Fibroblast of pulmonary artery (primary cell): ENCODE measurements at places on chromosomes 1 and 21.

GRCh38 chr1:172882791-172883386 is 167.9 kb downstream of the TNFSF18 start:
- no peak for DNase-seq

GRCh38 chr21:27036736-27037301 is 69.9 kb upstream of the ADAMTS5 start:
- no peak for DNase-seq

DNA sequence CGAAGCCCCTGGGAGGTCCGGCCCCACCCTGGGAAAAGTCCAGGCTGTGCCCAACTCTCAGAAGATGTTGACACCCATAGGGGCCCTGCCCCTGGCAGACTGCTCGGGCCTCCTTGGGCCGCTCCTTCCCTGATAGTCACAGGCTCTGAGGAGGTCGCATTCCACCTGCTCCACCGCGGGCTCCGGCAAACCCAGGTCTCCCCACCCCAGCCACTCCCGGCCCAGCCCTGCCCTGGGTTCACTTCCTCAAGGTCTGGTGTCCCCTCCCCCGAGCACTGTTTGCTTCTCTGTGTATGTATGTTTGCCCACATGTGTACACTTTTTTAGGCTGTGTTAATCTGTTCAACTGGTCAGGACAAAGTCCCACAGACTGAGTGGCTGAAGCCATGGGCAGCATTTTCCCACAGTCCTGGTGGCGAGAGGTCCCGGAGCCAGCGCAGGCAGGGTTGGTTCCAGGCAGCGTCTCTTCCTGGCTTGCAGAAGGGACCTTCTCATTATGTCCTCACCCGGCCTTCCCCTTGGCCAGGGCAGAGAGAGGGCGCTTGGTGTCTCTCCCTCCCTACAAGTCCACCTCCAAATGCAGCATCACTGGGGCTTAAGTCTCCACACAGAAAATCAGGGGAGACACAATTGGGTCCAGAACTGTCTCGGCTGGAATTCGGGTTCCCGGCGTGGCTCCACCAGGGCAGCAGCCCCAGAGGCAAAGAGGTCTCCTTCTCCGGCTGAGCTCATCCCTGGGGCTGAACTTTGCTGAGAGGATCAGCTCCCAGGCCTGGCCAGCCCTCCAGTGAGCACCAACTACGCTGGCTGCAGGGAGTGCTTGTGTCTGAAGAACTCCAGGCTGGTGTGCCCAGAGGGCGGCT is 10.5 kb upstream of the PRXL2B start:
- no peak for DNase-seq

DNA sequence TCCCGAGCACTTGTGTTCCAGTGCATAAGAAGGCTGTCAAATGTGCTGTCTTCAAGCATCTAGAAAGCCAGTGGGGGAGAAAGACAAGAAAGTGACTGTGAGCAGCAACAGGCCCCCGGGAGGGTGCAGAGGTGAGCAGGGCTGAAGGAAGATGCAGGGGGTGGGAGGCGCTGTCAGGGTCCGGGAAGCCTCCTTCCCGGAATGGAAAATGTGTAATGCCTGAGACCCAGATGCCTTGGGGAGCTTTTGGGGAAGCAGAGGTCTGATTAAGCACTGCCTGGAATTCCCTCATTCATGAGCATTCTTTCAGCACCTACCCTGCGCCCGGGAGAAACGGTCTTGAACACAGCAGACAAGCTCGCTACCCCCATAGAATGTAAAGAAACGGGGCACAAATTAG is 1.3 kb downstream of the NPHP4 start:
- DNase-seq, result no peak

DNA sequence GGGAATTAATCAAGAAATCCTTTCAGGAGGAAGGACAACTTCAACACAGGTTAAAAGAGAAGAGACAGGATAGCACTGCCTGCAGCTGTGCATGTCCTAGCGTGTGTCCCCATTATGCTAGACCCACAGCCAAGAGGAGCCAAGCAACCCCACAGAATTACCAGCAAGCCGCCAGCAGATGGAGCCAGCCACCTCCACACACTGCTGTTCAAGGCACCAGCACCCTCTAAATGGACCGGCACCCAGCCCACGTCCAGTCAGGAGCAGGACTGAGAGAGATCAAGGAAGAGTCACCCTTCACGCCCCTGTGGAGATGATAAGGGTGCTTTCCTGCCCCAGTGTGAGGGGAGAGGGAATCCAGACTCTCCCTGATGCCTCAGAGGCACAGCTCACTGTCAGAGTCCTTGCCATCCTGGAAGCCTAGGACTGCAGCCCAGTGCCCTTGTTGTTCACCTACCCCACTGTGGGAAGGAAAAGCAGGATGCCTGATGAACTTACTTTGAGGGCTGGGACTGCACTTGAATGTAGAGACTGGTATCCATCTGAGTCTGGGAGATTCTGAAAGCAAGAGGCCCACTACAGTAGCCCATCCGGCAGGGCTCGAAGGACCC is 37.1 kb upstream of the CTTNBP2NL start:
- peak; percentile 76 for DNase-seq

DNA sequence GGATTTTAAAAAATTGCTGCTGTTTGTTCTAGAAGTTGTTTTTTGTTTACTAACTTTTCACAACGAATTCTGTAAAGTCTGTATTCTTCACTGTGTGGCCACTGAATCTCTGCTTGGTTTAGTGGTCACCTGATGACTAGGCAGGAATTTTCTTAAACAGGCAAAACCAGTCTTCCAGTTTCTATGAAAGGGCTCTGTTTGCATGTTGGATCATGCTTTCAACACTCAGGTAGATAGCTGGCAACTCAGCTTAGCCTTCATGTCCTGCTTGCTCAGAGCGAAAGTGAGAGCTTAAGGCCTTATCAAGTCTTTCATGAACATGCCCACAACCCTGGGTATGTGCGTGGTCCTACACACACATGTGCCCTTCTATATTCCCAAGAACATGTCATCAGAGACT is 52.4 kb upstream of the CCDC190 start:
- no peak for DNase-seq

- DNase-seq, result no peak
These were observed 781 bp upstream of the METTL13 start for GRCh38 chr1:171780583-171781175.

GRCh38 chr1:212630158-212630900 is 21.8 kb downstream of the ATF3 start:
- peak; percentile 53 for DNase-seq

GRCh38 chr1:116777831-116778830 is 23.9 kb downstream of the CD2 start:
- DNase-seq, result peak; percentile 67

DNA sequence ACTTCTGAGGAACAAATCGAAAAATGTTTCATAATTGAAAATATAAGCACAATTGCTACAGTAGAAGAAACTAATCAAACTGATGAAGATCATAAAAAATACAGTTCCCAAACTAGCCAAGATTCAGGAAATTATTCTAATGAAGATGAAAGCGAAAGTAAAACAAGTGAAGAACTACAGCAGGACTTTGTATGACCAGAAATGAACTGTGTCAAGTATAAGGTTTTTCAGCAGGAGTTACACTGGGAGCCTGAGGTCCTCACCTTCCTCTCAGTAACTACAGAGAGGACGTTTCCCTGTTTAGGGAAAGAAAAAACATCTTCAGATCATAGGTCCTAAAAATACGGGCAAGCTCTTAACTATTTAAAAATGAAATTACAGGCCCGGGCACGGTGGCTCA is 30.6 kb downstream of the IFNAR1 start:
- no peak for DNase-seq

- peak; percentile 96 for DNase-seq
These were observed 26.5 kb upstream of the ITLN1 start for GRCh38 chr1:160911441-160911840.

GRCh38 chr1:15027515-15027986 is 126.0 kb upstream of the TMEM51 start:
- DNase-seq, result peak; percentile 53

DNA sequence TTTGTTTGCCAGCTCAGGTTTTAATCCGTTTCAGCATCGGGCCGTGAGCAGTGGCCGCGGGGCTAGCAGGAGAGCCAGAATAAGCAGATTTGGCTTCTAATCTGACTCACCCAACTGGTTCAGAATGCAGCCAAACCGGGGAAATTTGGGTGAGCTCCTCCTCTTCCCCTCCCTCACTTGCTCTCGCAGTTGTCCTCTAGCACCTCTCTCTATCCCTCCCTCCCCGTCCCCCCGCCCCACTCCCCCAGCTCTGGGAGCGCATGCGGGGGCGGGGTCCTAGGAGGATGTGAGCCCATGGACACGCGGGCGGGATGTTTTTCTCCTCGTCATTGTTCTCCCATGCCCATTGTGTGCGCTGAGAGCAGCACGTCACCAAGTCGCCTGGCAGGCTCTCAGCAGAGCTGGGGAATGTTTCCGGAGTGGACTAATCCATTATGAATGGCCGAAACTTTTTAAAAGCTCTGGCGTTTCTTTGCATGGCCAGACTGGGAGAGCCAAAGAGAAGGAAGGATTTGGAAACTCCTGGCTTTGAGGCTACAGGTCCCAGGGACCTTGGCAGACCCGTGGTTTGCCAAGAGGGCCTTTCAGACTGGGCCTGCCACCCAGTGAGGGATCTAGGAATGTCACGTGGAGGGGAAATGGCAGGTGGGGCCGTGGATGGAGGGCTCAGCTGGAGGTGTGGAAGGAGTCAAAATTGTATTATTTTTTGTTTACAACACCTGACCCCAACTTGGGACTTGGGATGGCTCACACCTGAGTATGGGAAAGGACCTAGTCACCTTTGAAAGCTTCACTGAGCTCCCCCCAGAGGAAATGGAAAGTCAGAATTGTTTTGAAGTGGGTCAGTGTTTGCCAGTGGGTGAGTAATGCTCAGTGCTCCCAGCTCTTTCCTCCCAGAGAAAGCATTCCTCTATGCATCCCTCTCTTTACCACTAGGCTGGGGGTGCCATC is 39.2 kb downstream of the CDK18 start:
- peak; percentile 98 for DNase-seq

DNA sequence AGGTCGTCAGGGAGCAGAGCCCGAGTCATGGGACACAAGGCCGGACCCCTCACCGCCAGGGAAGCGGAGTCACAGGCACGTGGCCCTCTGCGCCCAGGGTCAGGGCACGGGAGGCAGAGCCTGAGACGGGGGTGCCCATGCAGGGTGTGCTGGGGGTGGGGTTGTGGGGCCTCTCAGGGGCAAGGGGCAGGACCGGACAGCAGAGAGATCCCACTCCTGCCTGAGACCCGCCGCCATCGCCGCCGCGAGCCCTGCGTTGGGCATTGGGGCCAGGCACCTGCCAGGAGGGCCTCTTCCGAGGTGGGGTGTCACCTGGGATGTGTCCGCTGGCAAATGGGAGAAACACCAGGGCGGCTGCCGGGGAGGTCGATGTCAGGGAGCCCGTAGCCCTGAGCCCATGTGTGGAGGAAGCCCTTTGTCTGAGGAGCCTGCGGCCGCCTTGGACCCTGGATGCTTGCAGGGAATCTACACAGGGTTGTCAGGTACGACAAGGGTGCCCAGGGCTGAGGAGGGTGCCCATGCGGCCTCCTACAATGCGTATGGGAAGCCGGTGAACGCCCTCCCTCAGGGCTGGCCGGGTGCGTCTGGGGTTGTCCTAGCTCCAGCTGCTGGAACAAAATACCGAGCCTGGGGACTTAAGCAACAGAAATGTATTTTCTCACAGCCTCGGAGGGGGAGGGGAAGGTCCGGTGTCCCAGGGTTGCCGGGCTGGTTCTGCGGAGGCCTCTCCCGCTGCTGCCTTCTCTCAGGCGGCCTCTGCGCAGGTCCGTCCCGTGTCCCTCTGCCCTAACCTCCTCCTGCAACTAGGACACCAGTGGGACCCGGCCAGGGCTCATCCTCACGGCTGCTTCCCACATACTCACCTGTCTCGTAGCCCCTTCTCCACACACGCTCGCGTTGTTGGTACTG is 16.4 kb upstream of the C1orf159 start:
- no peak for DNase-seq

DNA sequence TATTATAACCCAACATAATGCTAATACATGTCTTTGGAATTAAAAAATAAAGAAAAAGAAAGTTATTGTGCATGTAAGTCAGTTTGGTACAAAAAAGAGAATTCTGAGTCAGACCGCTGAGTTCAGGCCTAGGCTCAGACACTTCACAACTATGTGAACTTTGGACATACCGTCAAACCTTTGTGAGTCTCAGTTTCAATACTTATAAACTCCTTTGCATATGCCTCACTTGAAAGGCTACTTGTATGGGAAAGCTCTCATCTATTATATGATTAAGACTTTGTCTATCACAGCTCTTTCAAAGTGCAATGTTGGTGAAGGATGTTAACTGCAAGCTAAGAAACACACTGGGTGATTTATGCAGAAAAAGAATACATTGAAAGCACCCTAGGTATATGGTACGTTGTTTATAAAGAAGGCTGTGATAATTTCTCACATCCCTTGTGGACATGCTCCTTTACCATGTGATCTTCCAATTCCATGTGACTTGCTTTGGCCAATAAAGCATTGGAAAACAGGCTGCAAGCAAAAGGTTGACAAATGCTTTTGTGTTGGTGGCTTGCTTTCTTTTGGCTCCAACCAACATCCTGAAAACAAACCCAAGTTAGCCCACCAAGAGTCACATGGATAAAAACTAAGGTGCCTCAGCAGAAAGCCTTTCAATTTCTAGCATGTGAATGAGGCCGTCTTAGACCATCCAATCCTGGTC is 49.6 kb downstream of the INTS7 start:
- no peak for DNase-seq

DNA sequence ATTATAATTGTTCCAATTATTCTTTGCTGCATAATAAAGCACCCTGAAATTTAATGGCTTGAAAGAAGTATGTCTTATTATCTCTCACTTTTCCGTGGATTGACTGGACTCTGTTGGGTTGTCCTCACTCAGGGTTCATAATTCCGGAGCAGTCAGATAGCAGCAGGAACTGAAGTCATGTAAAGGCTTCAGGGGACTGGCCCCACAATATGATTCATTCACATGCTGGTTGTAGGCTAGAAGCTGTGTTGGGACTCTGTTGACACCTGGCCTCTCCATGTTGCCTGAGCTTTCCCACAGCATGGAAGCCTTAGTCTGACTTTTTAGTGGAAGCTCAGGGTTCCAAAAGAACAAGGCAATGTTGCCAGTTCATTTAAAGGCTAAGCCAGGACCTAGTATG is 367.1 kb upstream of the ADGRL2 start:
- DNase-seq, result peak; percentile 6

DNA sequence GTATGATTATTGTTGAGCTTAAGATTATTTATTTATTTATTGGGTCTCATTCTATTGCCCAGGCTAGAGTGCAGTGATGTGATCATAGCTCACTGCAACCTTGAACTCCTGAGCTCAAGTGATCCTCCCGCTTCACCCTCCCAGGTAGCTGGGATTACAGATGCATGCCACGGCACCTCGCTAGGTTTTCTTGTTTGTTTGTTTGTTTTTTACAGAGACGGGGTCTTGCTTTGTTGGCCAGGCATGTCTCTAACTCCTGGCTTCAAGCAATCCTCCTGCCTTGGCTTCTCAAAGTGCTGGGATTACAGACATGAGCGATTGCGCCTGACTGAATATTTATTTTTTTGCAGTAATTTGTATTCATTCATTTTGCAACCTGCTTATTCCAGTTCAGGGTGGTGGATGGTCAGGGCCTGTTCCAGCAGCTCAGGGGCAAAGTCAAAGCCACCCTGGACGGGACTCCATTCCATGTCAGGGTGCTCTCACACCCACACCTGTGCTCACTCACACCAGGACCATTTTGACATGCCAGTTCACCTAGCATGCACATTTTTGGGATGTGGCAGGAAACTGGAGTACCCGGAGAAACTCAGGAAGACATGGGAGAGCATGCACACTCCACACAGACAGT is 29.6 kb upstream of the RASAL2 start:
- DNase-seq, result no peak
